ENCODE measurements at places on chromosomes 12 and 14. TPM values are rescaled to one million over a fixed set of nuclear protein-coding genes. Genes with fewer than 3 reads are reported as not detected.

Gene TDG
- 9.2 TPM for polyA plus RNA-seq

Gene PLA2G1B
- not detected for polyA plus RNA-seq

Gene CLEC2B
- polyA plus RNA-seq, result 7.0 TPM

Gene ADGRD1
- 1.7 TPM for polyA plus RNA-seq

Gene RNF212B
- polyA plus RNA-seq, result 2.8 TPM

GRCh38 chr14:83874662-83875061, 1655.3 kb upstream of the FLRT2 start:
- DNase-seq, result no peak

- no peak for DNase-seq
Measured at GRCh38 chr12:118850244-118850825, 131.0 kb upstream of the SRRM4 start.

DNA sequence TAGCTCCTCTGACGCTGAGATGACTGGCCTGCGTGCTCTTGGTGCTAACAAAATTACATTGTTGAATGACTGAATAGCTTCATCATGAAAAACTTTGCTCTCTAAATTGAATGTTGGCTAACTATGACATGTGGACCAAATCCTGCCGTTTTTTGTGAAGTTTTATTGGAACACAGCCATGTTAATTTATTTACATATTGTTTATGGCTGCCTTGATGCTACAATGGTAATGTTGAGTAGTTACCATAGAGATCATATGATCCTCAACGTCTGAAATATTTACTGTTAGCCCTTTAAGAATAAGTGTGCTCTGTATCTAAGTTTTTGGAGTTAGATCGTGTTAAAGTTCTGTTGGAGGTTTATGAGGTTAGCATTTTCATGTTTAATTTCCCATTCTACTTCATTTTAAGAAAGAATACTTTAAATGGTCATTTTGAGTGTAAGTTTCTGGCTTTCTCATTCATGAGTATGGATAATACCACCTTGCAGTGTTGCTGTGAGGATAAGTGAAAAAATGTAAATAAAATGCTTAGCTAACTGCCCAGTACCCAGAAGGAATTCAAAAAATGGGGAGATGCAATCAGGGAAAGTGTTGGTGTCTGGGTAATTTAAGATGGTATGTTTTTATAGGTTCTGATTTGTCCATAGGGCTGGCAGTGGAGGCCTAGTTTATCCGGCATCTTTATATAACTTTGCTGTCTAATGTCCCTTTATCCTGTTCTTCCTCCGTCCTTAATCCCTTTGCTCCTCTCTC, 35.3 kb downstream of the NUBPL start:
- no peak for DNase-seq

- peak; percentile 63 for DNase-seq
Measured at GRCh38 chr12:26845057-26845666, 12.2 kb upstream of the ITPR2 start.

DNA sequence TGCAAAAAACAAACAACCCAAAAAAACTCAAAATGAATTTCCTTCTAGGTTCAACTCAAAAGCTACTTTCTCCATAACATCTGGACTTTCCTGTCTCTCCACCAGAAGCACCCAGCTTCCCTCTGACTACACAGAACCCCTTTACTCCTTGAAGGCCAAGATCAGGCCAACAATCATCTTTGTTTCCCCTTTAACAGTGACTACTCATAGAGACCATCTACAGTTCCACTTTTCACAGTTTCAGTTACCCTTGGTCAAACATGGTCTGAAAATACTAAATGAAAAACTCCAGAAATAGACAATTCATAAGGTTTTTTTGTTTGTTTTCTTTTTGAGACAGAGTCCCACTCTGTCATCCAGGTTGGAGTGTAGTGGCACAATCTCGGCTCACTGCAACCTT, 11.8 kb downstream of the GCH1 start:
- DNase-seq, result no peak

GRCh38 chr12:106757623-106758348, 16.7 kb upstream of the RIC8B start:
- no peak for DNase-seq

GRCh38 chr12:1575408-1576401, 18.7 kb downstream of the FBXL14 start:
- peak; percentile 77 for DNase-seq
